CD4-positive, CD25-positive, alpha-beta regulatory T cell (primary cell): ENCODE measurements at places on chromosomes 13 and 19. TPM values are rescaled to one million over a fixed set of nuclear protein-coding genes. Genes with fewer than 3 reads are reported as not detected.

GRCh38 chr19:10433131-10433536 is 12.8 kb downstream of the PDE4A start:
- peaks cover 4% of the 10 kb centered on the region for H3K27me3 ChIP-seq
- no peak overlapping the region for H3K27ac ChIP-seq
- H3K4me1 ChIP-seq = peaks cover 46% of the 10 kb centered on the region
- no peak overlapping the region for H3K4me3 ChIP-seq

DNA sequence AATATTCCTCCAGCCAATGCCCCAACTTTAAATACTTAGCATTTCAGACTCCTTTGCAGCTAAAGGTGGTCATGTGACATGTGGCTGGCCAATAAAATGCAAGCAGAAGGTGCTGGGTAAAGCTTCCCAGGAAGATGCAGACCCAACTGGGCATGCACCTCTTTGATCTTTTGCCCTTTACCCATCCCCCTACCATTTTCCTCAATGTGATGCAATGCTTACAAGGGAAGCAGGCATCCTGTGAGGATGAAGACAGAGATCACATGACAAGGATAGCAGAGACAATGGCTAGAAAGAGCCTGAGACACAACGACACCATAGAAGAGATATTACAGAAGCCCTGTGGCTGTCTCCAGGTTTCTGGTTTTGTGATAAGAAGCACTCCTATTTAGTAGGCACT is 2.1 kb upstream of the WASF3 start:
- no peaks in the 10 kb centered on the region for H3K36me3 ChIP-seq
- no peaks in the 10 kb centered on the region for H3K4me1 ChIP-seq
- peaks cover 23% of the 10 kb centered on the region for H3K27me3 ChIP-seq
- no peak for DNase-seq
- no peak overlapping the region for H3K4me3 ChIP-seq
- no peak overlapping the region for H3K27ac ChIP-seq

GRCh38 chr13:71803066-71803465 is 63.9 kb downstream of the DACH1 start:
- no peaks in the 10 kb centered on the region for H3K36me3 ChIP-seq
- H3K27ac ChIP-seq = no peak overlapping the region
- H3K4me1 ChIP-seq = no peaks in the 10 kb centered on the region
- no peak for DNase-seq
- H3K4me3 ChIP-seq = no peak overlapping the region
- no peaks in the 10 kb centered on the region for H3K27me3 ChIP-seq

The PLPPR3 gene
- not detected for total RNA-seq

- H3K36me3 ChIP-seq = no peaks in the 10 kb centered on the region
- no peak overlapping the region for H3K27ac ChIP-seq
- H3K27me3 ChIP-seq = no peaks in the 10 kb centered on the region
- DNase-seq = no peak
- H3K4me1 ChIP-seq = no peaks in the 10 kb centered on the region
Measured at GRCh38 chr13:28022848-28023518, 34.5 kb upstream of the URAD start.
